ENCODE measurements at places on chromosomes 3 and 15.

DNA sequence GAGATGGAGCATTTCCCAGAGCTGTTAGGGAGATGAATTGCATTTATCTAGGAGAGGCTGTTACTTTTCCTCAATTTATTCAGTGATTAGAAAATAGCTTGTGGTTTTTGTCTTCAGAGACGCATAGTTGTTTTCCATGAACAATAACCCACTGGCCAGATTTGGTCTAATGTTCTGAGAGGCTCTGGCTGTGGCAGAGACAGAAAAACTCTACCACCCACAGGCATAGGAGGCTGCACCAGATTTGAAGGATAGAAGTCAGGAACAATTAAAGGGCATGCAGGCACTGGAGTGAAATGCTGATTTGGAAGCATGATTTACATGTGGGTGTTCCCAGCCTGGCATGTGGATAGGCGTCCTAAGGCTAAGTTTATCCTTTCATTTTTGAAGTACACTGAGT is 143.5 kb downstream of the NFKBIZ start:
- DNase-seq: no peak

GRCh38 chr3:141405025-141405424 is 36.7 kb downstream of the ZBTB38 start:
- DNase-seq: no peak

DNA sequence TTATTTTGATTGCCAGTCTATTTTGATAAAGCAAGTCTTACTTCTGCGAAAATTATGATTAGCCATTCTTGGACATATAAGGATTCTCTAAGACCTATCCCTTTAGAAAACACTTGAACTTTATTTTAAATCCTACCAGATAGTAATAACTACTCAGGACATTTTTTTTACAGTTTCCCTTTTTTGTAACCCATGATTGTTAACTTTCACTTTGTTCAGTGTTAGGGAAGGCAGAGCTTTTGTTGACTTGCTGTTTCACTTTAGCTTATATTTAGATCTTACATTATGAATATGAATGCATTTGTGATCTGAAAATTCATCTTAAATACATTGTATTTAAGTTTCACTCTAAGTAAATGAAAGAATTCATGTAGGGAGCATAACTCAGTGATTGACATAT is 167.0 kb downstream of the AKAP13 start:
- no peak for DNase-seq

DNA sequence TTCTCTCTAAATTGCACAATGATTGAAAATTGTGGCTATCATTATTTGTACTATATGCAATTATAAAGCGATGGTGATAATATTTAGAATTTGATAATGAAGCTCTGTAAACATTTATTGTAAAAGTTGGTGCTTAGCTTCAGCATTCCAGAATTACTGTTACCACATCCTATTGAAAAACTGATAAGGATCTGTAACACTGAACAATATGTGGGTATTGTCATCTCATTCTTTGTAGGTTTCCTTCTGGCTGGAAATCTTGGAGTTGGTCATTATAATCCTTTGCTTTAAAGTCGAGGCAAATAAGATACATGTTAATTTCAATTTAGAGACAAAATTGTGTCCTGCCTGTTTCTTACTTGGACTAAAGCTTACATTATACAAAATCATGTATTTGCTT is 323.4 kb upstream of the GOLIM4 start:
- DNase-seq: no peak

GRCh38 chr3:66404903-66405700 is 95.7 kb downstream of the LRIG1 start:
- DNase-seq: no peak

DNA sequence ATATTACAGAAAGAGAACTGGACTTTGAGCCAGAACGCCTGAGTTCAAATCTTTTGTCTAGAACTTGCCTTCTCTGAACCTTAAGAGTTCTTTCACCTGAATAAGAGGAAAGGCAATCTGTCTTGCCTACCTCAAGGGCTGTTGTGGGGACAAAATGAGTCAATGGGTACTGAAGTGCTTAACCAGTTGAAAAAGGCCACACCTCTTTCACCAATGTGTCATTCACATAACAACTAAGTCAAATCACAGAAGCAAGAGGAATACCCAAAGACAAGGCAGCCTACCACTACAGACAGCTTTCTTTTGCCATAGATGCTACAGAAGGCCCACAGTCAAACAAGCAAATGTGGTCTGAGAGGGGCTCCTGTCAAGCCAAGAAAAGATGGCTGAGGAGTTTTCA is 39.7 kb downstream of the NBEAL2 start:
- no peak for DNase-seq

DNA sequence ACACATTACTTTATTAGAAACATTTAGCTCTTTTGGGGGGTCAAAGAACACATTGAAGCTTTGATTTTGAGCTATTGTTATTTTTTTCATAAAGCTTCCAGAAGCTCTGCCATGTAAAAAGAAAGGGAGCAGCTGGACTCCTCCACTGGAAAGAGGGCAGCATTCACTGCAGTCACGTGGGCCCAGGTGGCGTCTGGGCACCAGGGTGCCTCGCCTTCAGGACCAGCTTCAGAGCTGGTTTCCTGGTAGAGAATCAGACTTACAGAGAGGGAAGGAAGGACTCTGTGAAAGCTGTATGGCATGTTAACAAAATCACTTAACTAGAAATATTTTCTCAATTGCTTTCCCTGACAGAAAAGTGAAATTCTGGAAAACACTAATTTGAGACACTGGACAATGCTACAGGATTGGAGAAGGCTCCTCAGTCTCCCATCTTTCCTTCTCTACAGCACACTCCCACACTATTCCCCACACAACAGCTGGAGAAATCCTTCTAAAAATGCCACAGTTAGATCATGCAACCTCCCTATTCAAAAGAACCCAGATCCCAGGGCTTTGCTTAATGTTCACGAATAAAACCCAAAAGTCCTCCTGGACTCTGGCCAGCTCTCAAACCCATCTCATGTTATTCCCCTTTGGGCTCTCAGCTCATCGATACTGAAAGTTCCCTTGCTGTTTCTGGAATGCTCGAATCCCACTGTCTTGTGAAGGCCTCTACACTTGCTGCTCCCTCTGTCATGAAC is 83.2 kb downstream of the NFKBIZ start:
- no peak for DNase-seq

DNA sequence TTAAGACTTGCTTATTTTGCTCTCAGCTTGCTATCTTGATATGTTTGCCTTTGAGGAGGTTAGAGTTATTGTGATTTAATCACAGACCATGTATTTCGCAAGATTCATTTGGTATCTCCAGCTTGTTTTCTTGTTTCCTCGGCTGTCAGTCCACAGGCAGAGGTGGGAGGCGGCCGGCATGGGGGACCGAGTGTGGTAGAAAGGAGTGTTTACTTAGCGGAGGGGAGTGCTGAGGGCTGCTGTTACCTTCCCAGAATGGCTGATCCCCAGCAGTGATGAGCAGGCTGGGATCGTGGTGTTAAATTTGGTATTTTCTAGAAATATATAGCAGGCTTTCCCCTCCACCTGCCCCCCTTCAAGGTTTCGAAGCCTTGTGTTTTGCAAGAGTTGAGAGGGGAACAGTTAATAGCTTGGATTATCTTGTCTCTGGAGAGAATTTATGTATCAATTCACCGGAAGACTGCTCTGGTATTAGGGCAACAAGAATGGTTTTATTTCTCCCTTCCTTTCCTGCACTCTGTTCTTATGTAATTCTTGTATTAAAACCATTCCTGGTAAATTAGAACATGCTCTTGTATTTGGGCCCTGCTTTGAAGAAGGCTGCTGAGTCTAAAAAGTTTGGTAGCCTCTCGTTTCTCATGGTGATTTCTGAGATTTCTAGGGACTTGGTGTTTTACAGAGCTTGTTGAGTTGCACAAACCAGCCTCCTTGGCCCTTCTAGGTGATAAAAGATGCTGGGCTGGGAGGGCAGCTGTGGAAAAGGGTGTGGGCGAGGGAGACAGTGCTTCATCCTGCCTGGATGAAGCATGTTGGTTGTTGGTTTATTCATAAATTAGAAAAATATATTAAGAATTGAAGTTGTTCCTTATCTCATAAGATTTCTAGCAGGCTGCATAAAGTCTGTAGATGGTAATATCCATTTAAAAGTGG is 151.4 kb downstream of the IGF1R start:
- DNase-seq: no peak

DNA sequence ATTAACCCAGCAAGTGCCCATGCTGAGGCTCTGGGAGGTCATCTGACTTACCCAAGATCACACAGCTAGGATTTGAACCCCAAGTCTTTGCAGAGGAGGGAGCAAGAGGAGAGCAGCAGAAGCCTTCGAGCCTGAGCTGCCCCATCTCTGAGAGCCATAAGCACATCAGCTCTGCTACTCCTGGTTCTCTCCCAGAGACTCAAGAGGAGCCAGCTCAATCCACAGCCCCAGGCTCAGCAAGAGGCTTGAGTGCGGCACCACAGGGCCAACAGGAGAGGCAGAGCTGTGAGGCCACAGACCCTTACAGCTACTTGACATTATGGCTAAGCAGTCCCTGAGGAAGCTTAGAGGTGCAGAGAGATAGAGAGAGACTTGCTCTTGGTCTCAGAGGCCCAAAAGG is 15.9 kb upstream of the NTRK3 start:
- no peak for DNase-seq

GRCh38 chr3:95341314-95341713 is 1278.5 kb downstream of the NSUN3 start:
- DNase-seq: no peak
